ENCODE measurements at places on chromosomes 2 and 18.

DNA sequence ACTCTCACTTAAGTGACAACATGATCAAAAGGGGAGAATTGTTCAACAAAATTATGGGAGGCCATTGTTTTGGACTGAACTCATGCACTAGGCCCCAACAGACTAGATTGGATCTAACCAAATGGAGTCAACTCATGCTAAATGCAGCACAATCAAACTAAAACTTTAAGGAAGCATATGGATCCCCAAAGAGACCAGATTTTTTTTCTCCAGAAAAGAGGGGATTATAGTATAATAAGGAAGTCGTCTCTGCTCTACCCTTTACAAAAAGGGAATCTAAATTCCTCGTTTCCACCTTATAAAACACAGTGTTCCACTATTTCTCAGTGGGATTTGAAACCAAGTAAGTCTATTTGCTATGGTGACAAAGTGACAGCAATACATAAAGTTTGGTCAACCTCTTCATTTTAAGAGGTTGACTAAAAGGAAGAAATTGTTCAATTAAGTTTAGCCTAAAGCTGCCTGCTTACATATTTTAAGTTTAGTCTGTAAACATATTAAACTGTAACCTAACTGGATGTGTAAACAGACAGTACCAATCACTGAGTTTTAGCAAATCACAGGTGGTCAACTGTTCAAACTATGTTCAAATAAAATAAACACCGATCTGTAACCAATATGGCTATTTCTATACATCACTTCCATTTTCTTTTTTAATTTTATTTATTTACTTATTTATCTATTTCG, 40.9 kb upstream of the MAT2A start:
- DNase-seq, result no peak

- DNase-seq, result no peak
Observed at GRCh38 chr2:16127276-16127940, 187.1 kb downstream of the MYCN start.

- no peak for DNase-seq
Observed at GRCh38 chr2:124559236-124559635, 534.1 kb downstream of the CNTNAP5 start.

GRCh38 chr2:228516019-228516418, 334.5 kb upstream of the SPHKAP start:
- DNase-seq, result no peak

DNA sequence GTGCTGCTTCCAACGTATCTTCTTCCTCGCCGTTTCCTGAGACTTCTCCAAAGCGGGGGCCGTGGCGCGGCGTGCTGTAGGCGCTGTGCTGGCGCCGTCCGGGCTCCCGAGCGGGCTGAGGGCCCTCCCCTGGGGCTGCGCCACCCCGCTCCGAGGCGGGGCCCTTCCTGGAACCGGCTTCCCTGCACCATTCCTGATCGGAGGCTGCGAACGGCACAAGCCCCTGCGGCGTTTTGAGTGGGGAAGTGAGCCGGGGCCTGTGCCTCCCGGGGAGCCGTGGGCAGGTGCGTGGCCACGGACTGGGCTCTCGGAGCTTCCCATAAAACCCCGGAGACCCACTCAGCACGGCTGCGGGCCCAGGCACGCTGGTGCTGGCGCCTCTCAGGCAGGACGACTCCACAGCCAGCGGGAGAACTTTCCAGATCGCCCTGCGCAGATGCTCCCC, 74.7 kb downstream of the PSMG2 start:
- DNase-seq, result no peak

DNA sequence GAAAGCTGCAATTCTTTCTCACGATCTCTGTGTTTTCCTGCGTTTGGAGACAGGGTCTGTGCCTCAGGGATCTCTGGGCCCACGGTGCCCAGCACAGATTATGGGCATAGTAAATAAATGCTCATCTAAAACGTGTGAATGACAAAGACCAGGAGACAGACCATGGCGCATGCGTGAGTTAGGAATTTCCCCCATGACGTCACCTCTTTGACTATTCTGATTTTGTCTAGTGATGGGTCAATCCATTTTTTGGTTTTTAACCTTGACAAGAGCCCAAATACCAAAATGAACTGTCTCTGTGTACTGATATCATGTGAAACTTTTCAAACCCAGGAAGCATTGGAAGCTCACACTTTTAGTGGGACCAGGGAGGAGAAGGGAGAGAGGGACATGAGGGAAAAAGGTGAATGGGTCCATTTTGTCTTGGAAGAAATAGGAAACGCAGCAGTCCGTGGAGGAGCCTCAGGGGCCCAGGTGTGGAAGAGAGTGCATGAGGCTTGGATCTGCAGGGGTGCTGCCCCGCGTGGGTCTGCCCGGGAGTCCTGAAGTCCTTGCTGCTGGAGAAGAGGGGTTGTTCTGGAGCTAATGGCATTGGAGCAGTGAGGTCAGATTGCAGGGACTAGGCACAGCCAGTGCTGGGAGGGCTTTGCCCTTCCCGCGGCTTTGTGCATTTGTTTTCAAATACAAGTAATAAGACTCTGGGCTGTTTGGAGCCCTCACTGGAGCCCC, 172.2 kb downstream of the ASB1 start:
- DNase-seq, result no peak

DNA sequence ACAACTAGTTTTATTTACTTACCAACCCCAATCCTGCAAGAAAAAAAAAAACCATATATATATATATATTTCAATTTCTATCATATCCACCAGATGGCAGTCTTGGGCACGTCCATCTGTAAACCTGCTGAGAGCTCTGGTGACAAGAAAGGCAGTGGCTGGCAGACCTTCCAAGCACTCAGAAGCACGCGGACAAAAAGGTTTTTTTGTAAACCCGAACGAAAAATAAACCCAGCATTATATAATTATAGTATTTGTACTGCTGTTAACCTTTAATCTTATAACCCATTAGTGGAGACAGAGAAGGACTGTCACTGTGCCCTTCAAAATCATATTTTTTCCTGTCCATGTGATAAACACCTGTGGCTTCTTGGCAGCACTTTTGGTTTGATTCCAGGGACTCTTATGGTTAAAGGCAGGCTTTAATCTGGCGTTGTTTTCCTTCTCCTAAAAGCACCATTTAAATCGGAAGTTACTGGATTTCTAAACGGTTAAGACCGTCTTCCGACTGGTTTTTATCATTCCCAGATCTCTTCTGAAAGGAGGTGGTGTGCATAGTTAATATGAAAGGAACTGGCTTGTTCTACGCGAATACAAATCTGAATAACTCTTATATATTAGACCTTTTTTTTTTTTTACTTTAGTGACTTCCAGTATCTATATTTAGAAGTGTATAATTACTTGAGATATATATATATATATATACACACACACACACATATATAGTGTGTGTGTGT, 31.0 kb upstream of the SLC3A1 start:
- peak; percentile 41 for DNase-seq

DNA sequence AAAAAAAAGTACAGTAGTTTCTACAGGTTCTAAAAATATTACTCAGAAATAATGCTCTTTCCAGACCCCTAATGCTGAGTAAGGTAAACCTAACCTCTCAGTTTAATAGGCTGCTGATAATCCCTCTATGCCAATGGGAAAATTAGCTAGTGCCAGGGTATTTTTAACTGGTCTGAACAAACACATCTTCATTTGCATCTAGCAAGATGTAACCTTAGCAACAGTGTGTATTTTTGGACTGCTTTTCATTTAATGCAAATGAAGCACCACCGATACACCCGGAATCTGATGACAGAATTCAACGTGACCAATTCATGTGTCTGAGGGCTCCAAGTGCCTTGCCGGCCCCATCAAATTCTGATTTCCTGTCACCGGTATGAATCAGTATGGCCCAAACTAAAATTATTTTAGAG, 47.4 kb upstream of the CYRIA start:
- no peak for DNase-seq

DNA sequence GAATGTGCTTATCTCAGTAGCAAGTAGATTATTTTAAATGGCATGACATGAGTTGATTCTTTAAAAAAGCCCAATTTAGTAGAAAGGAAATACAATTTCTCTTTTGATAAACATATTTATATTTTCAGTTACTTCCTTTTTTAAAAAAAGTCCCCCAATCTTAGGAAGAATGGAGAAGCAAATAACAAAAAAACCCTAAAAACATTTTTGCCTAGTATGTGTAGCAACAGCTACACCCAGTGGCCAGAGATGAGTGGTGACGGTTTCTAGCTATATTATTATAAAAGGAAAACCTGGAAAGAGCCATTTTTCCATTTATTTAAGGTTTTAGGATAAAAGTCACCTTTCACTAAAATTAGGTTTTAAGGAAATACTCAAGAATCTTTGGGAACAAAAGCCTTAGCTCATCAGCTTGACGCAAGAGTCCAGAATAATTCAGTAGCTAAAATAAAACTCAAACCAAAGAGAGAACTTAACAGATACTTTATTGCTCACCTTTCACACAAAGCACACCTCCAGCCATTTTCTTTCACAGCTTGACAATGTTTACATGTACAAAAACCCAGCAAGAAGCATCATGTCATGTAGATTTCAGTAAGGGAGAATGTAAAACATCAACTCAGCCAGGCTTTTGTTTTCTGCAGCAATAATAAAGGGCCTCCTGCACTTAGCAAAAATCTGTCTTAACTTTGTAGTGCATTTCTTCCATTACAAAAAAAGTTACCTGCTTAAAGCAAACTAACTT, 15.7 kb downstream of the FAM98A start:
- no peak for DNase-seq

DNA sequence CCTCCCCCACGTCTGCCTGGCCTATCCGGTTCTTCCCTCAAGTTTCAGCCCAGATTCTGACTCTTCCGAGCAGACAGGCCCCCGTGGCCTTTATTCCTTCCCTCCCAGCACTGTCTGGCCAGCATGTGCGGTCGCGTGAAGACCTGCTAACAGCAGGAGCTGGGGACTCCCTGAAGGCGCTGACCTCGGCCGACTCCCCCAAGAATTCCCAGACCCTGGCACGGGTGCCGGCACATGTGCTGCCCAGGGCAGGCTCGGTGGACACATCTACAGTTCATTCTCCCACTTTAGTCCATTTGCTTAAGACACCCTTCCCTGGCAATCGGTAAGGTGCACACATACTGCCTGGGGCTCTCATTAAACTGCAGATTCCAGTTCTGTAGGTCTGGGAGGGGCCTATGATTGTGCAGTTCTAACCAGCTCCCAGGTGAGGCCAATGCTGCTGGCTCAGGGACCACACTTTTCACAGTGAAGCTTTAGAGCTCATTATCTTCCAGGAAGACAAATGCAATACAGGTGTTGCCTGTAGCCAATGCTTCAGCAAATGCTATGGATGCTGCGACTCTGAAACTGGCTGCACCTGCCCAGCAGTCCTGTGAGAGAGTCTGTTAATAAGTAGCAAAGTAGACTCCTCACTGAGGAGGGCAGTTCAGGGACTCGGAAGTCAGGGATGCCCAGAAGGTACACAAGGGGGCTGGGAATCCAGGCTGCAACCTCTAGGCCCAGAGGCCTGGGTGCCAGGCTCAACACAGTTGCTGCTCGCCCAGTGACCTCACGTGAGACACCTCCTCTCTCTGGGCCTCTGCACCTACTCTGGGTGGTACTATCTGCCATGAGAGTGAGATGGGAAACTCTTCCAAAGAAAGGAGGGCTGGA, 45.4 kb upstream of the TAF1B start:
- no peak for DNase-seq

GRCh38 chr2:71473346-71474031, 20.1 kb downstream of the DYSF start:
- no peak for DNase-seq

DNA sequence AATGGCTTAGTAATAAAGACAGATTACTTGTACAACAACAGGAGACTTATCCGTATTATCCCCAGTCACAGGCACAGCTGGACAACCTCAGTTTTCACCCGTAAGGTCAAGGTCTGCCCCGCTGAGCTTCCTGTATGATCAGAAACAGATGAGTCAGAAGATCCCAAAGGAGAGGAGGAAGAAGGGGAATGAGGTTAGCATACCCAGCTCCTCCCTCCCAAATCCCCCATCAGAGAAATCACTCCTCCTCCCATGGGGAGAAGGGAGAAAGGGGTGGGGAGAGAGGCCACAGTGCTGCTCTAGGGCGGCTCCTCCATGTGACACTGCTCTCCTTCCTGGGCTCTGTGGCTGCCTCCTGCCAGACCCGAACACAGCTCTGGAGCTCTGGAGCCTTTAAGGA, 53.8 kb upstream of the SPTBN1 start:
- no peak for DNase-seq

DNA sequence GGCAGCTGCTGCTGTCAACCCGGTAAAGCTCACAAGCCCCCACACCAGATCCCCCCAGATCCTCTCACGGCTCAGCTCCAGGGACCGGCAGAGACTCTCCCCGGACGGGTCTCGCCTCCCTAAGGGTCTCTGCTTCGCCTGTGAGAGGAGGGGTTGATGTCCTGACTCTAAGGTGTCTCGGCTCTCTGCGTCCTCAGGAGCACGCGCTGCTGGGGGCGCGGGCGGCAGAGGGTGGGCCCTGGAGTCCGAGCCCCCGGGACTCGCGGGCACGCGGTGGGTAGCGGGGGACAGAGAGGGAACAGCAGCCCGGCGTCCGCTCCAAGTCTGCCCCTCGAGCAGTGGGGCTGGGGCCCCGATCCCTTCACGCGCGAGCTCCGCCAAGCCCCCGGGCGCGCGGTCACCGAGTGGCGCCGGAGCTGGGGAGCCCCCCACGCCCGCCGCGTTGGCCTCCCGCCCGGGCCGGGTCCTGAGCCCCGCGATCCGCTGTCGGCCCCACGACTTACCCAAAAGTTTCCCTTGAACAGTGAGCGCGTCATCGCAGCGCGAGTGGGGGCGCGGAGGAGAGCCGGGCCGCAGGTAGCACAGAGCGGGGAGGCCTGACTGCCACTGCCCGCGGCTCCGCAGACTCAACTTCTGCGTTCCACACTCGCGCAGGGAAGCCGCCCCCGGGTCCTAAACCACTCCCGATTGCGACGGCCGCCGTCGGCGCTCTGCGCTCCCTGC, at the start of gene PSTPIP2:
TSS of gene PSTPIP2 (minus strand) at position 608 of the 723 bp plus-strand sequence. CDS start at position 536, 72 bp downstream.
- DNase-seq, result peak; percentile 64

GRCh38 chr2:2586931-2587330, 255.9 kb upstream of the MYT1L start:
- no peak for DNase-seq

Measured in GDM1 (cell line).